Nucleus accumbens (tissue), 56 donors: ENCODE measurements at places on chromosomes 6 and 20.

GRCh38 chr6:56902641-56903464 is 52.1 kb upstream of the BEND6 start:
- DNase-seq: no peak

DNA sequence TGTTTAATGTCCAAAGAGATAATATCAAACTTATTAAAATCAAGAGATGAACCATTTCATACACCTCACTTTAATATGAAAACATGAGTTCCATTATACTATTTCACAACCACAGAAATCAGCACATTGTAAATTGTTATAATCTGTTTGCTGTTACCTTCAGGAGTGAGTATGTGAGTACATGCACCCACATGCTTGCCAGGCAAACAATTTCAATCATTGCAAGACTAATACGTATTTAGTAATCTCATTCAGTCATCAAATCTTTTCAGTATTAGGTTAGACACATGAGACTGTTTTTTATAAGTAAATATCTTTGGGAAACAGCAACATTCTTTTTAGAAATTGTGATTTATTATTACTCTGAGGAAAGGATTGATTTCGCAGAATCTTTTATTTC is 9.3 kb upstream of the EPM2A start:
- no peak for DNase-seq

- no peak for DNase-seq
Measured at GRCh38 chr20:44656448-44656847, 4.9 kb upstream of the ADA start.

DNA sequence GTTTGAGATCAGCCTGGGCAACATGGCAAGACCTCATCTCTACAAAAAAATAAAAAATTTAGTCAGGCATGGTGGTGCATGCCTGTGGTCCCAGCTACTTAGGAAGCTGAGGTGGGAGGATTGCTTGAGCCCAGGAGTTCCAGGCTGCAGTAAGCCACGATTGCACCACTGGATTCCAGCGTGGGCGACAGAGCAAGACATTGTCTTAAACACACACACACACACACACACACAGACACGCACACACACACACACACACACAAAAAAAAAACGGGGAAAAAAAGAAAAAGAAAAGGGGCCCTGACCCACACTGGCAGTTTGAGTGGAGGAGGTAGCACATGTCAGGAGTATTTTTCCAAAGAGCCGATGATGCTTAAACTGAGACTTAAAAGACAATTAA is 122.2 kb downstream of the AFG1L start:
- no peak for DNase-seq

- DNase-seq: no peak
Measured at GRCh38 chr20:25044660-25045342, 13.1 kb downstream of the ACSS1 start.

- no peak for DNase-seq
Measured at GRCh38 chr6:25217829-25218228, 61.3 kb upstream of the CARMIL1 start.

DNA sequence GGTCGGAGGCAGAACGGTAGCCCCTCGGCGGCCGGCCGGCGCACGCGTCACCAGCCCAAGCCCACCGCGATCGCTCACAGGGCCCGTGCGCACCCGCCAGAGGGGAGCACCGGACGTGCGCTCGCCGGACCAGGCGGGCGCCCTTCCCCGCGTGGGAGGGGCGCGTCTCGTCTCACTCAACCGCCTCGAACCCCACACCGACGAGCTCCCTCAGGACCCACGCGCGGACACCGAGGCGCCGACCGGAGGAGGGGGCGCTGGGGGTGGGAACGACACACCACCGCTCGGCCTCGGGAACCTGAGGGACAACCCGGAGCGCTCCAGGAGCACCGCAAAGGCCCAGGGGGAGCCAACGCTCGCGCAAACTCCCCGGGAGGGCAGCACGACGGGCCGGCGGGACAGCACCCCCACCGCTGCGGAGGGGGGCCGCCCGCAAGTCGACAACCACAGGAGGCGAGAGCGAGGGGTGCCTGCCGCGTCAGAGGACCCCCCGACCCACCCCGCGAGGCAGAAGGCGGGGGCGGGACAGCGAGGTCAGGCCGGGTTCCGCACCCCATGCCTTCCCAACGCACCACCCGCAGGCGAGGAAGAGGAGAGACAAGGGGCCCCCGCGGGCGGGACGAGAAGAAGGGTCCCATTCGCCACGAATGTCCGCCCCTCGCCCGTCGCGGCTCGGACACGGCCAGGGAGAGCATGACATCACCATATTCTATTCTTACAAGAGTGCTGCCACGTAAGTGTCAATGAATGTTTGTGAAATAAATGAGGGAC is 512.7 kb upstream of the ZNF337 start:
- DNase-seq: no peak

GRCh38 chr6:168576388-168576787 is 135.4 kb downstream of the SMOC2 start:
- DNase-seq: no peak

DNA sequence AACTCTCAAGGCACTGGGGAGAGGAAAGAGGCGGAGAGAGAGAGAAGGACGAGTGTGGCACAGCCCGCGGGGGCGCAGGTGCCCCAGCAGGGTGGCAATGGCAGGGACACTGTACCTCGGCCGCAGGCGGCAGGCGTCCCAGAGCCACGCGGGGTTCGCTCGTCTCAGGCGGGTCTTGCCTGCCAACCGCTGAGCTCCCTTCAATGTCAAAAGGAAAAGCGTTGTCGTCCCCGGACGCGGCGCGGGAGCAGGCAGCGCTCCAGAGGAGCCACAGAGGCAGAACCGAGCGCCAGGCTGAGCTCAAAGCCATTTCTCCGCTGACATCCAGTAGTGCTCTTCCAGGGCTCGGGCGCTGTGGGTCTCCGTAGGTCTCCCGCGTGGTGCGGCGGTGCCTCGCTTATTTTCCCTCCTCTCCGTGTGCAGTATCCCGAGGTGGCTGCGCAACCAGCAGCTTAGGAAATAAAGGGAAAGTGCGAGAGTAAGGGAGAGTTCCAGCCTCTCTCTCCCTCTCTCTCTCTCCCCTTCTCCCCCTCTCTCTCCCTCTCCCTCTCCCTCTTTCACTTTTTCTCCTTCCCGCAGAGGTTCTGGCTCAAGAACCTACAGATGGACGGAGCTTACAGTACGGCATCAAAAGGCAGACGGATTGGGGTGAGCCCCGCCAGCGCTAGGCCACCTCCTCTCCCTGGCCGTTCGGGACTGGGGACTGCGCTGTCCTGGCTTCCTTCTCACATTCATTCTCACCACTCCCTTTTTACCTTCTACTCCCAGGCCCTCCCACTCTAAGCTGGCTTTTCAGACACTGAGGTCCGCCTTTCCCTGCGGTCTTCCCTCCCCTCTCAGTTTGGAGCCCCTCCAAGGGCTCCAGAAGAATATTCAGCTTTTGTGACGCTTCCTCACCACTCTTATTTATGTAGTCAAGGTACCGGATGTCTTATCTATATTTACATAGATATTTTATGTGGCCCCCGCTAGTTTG is at the start of gene LAMA4:
Gene LAMA4, minus strand, starts transcription at position 727 of the 976 bp plus-strand sequence. Its CDS starts 417 bp downstream, at position 310.
- DNase-seq: peak; percentile 64

GRCh38 chr6:32178547-32179440 is 589 bp downstream of the RNF5 start:
- no peak for DNase-seq

DNA sequence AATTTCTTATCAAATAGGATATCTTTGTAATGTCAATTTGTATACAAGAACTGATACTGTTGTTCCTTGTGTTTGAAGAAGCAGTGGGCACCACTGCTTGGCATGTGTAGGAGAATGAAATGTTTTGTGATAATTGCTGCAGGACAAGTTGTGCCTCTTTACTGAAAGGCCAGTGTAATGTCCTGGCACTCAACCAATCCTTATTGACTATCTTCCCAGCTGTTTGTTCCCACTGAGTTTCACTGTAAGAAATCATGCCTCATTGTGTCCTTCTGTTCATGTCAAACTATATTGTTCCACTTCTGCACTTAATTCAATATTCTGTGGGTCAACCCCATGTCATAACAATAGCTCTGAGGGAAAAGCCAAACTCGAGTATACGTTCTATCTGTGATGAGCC is 136.1 kb upstream of the FAM83B start:
- no peak for DNase-seq

- no peak for DNase-seq
Measured at GRCh38 chr20:63293456-63293855, 470 bp downstream of the COL20A1 start.

DNA sequence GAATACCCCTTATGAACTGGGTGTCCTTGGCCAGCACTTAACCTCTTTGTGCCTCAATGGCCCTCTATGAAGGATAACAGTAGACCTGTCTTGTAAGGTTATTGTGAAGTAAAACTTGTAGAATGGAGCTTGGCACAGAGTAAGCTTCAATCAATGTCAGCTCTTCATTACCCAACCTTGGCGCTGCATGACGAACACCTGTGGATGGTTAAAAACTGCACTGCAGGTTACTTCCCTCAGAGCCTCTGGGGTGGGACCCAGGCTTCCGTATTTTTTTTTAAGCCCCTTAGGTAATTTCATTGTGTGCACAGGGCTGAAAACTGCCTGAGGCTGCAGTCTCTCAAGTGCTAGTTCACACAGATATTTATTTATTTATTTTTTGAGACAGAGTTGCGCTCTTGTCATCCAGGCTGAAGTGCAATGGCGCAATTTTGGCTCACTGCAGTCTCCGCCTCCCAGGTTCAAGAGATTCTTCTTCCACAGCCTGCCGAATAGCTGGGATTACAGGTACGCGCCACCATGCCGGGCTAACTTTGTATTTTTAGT is 42.8 kb upstream of the SLC23A2 start:
- DNase-seq: no peak

GRCh38 chr20:23021541-23021940 is 13.6 kb upstream of the SSTR4 start:
- no peak for DNase-seq

GRCh38 chr6:62479697-62480220 is 193.7 kb upstream of the KHDRBS2 start:
- no peak for DNase-seq

DNA sequence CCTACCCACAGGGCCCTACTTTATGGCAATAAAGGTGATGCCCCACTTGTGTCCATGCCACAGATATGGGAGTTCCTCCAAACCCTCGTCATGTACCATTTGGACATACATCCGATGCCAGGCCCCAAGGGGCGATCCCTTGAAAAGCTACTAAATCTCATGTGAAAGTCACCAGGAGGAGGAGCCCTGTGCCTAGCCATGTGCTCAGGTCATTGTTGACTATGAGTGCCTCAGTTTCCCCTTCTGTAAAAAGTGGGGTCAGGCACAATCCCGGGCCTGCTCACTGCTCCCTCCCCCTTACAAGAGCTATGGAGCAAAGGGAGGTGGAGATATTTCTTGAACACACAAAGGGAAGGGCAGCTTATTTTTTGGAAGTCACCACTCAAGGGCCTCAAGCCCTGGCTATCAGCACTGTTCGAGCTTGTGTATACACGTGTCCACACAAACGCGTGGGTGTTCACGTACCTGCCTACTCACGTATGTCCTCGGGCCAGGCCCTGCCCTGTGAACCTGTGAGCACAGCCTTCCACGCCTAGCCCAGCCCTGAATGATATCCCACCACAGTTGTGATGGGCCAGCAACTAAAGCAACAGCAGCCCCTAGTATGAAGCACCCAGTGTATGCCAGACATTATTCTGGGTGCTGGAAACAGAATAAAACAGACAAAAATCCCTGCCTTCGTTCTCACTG is 1.9 kb downstream of the ACTL10 start:
- no peak for DNase-seq

GRCh38 chr6:100134703-100135102 is 140.7 kb upstream of the MCHR2 start:
- DNase-seq: no peak

DNA sequence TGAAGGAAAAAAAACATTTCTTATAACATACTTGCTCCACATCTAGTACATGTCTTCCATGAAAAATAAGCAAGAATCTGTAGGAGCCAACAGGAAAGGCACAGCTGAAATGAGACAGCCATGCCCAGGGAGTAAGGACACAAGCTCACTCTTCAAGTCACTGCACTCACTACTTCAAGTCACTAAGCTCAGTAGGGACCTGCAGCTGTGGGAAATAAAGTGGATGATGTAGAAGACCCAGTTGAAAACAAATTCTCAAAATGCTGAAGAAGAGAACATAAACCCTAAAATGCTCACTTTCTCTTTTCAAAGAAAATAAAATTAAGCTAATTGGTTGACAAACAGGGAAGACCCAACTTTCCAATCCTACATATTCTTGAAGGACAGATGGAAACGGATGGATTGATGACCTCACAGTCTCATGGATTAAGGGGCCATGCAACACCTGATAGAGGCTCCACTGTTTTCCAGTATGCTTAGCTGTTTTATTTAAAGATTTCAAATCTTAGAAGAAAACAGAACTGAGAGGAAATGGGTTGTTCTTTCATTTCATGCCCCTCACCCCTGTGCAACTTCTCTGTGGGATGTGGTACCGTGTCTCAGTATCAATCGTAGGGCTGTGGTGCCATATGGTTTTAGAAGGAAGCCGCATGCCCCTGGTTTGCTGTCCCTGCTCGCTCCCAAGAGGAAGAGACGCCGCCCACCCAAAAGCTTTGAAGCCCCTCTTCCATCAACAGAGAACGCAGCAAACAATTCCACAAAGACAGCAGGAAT is 133.3 kb downstream of the WDR27 start:
- no peak for DNase-seq

- no peak for DNase-seq
Measured at GRCh38 chr6:42038163-42038562, 12.2 kb upstream of the TAF8 start.

GRCh38 chr6:41411961-41412360 is 76.6 kb downstream of the NCR2 start:
- no peak for DNase-seq

- DNase-seq: no peak
Measured at GRCh38 chr20:13312300-13312699, 91.2 kb downstream of the ISM1 start.

DNA sequence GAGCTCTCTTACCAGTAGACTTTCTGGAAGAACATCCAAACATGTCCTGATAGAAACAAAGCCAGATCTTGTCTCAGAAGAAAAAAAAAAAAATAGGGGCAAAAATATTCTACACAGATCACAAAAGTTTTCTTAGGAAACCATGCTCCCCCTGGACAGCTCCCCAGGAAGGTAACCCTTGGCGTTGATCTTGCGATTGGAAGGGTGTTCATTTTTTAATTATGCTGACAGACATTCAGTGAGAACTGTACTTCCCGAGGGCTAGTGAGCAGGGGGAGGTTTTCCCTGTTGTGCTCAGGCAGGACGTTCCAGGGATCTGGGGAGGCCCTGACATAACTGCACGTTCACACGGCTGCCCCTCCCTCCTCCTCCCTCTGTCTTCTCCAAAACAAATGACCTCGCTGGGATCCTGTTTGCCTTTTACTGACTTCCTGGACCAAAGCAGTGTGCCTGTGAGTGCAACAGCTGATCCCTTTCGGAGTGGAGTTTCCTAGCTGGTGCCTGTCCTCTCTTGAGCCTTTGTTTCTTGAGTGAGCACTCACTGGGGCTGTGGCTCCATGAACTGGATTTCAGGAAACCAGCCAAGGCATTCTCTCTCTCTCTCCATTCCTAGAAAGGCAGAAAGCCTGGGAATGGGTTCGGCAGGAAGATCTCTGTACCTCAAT is 46.7 kb downstream of the MARCKS start:
- DNase-seq: no peak
